GM23248 (cell line): ENCODE measurements at places on chromosomes 13 and 19. TPM values are rescaled to one million over a fixed set of nuclear protein-coding genes. Genes with fewer than 3 reads are reported as not detected.
A peak's percentile ranks its signal among the peaks of the same experiment; 100 is the strongest.

GRCh38 chr13:42769650-42770049 lies 11.7 kb upstream of the FAM216B start:
- peak; percentile 33 for DNase-seq

DNA sequence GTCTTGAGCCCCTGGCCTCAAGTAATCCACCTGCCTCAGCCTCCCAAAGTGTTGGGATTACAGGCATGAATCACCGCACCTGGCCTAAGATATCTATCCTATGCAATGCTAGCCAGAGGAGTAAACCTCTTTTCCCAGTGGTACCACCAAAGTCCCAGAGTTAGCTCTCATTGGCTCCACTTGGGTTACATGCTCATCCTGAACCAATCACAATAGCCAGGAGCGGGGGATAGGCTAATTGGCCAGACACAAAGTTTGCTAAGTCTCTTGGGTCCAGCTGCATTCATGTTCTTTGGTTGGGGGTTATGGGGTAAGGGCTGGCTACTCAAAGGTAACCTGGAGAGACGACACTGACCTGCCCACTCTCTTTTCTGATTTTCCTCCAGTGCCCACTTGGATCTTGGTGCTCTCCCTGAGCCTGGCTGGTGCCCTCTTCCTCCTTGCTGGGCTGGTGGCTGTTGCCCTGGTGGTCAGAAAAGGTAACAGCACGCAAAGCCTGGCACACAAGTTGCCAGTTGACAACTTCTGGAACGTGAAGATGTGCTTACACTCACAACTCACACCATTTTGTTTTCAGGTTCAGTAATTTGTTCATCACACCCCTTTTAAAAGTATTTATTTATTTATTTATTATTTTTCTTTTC lies 7.8 kb downstream of the C19orf38 start:
- DNase-seq, result peak; percentile 37

DNA sequence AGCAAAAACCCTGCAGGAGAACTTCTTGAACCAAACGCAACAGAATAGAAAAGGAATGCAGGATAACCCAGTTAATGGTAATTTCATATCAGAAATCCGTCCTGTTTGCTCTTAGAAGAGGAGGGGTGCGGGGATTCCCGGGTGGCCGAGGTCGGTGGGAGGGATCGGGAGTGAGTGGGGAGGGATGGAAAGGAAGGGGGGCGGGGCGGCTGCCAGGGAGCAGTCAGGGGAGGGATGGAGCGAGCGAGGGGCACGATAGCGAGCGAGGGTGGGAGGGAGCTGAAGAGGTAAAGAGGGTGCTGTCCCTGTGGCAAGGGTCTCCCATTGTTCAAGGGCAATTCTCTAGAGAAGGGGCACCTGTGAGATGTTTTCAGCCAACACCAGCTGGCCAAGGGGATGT lies 26.5 kb downstream of the CD177 start:
- DNase-seq, result no peak

- DNase-seq, result no peak
These were observed 141.1 kb upstream of the VSTM2B start for GRCh38 chr19:29384656-29385055.

- peak; percentile 91 for DNase-seq
These were observed at the start of gene CNN2 for GRCh38 chr19:1025960-1026782. CNN2 (plus strand) TSS chr19:1026608; CDS start chr19:1026662, 54 bp downstream.

DNA sequence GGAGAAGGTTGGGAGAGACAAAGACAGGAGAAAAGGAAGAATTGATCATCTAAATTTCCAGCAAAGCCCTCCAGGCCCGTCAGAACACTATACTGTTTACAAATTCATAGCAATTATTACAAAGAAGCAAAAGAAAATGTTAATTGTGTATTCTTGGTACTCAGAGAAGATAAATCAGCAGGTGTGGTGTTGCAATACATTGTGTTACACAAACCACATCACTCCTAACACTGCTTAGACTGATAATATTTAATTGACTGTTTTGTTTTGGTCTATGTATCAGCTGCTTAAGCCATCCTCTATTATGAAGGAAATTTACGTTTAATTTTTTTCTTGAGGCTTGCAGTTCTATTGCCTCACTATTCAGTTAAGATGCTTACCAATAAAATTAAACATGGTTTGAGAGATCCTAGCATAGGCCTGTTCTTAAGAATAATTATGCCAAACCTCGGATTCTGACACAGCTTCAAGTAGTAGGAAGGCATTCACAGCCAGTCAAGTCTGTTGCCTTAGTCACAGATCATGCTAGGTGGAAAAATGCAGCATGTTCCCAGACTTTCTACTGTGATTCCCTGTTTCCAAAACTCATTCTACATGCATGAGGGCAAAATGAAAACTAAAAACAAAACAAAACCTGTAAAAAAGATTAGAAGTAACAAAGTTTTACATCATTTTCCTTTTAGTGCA lies 129.2 kb downstream of the TBC1D4 start:
- peak; percentile 25 for DNase-seq

DNA sequence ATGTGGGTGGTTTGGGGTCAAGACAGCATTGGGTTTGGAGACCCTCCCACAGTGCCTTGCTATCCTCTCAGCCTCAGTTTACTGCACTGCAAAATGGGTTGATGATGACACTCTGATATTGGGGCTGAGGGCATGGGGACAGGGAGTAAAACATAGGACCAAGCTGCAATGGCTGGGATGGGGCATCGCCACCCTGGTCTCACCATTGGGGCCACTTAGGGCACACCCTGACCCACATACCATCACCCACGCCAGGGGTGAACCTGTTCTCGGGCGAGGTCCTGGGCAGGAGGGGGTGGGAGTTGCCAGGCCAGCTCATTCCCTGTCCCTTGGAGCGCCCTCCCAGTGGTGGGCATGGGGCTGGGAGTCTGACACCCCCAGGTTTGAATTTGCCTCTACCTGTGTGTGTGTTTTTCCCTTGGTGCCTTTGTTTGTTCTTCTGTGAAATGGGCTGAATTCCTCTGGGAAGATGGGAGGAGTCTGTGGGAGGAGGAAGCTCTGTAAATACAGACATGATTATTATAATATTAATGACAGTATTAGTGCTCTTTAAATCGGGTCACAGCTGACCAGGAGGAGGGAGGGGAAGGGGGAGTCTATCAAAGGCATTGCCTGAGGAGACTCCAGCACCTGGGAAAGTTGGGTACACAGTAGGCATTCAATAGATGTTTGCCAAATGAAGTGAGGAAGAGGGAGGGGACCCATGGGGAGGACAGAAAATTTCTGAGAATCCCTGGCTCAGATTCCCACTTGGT lies 2.2 kb upstream of the FCHO1 start:
- no peak for DNase-seq

GRCh38 chr13:86579662-86580061 lies 780.4 kb upstream of the SLITRK6 start:
- DNase-seq, result no peak

- DNase-seq, result peak; percentile 99
These were observed at the start of gene PIAS4 for GRCh38 chr19:4007021-4007835. PIAS4 (plus strand) TSS chr19:4007736; CDS start chr19:4007761, 25 bp downstream.

DNA sequence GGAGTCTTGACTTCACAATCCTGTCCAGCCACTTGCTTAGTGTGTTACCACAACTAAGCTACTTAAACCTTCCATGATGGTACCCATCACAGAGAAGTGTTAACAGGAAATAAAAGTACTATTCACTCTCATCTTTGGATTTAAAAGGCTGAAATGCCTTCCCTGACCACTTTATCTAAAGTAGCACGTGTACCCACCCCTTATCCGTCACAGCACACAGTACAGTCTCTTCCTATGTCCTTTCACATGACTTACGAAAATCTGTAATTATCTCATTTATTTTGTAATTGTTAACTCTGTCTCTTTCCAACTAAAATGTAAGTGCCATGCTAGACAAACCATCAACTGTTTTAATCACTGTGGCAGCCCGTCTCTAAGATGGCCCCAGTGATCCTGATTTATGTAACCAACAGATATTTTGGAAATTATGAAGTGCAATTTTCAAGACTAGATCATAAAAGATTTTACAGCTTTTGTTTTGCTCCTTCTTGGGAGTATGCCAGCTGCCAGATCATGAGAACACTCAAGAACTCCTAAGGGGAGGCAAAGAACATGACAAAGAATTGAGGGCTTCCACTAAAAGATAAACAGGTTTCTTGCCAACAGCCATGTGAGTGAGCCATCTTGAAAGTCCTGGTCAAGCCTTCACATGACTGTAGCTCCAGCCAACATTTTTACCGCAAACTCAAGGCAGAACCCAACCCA lies 44.9 kb downstream of the DIAPH3 start:
- no peak for DNase-seq

Gene SCGB2B2
- not detected in 2 replicates for polyA plus RNA-seq

Gene ITPKC
- 8.5 and 10.4 TPM in 2 replicates for polyA plus RNA-seq
